ENCODE measurements at places on chromosomes 16 and 17.

GRCh38 chr16:81846105-81846504 lies 67.0 kb downstream of the PLCG2 start:
- DNase-seq = no peak

GRCh38 chr17:5585836-5586521 lies 1.7 kb upstream of the NLRP1 start:
- no peak for DNase-seq

- no peak for DNase-seq
These were observed 7.4 kb downstream of the SNX20 start for GRCh38 chr16:50673496-50674275.

- no peak for DNase-seq
These were observed 22.6 kb downstream of the ACSM1 start for GRCh38 chr16:20674684-20675487.

DNA sequence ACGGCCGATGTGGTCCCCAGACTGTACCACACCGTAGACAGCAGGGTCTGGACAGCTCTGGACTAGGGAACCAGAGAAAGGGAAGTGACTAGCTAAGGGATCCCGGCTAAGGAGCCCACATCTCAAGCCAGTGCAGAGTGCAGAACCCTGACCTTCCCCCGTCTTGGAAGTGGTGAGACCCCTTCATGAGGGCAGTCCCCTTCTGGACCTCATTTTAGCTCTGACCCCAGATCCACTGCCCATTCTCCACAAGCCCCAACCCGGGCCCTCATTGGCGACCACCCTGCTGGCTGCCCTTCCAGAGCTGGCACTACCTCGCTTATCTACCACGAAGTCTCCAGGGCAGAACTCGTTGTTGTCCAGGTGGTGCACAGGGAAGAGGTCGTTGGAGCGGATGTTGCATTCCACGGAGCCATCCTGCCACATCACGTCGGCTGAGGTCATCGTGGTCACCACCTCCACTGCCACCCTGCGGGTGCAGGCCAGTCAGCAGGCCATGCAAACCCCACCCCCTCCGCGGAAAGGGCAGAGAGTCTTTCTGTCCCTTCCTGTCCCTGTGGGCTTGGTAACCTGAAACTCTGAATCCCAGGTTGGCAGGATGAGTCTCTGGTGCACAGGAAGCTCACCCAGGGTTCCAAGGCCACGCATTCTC lies 14.2 kb downstream of the SPHK1 start:
- DNase-seq = no peak

GRCh38 chr17:21358682-21359482 lies 17.3 kb upstream of the KCNJ12 start:
- DNase-seq = no peak

GRCh38 chr17:9436630-9437029 lies 139.0 kb downstream of the STX8 start:
- DNase-seq = no peak

GRCh38 chr17:42018339-42018738 lies 1.1 kb upstream of the DNAJC7 start:
- no peak for DNase-seq
